ENCODE measurements at places on chromosomes 6 and 20.

GRCh38 chr20:57509665-57510237 lies 15.2 kb downstream of the CTCFL start:
- DNase-seq, result no peak

GRCh38 chr20:31638317-31638716 lies 605 bp downstream of the COX4I2 start:
- no peak for DNase-seq

DNA sequence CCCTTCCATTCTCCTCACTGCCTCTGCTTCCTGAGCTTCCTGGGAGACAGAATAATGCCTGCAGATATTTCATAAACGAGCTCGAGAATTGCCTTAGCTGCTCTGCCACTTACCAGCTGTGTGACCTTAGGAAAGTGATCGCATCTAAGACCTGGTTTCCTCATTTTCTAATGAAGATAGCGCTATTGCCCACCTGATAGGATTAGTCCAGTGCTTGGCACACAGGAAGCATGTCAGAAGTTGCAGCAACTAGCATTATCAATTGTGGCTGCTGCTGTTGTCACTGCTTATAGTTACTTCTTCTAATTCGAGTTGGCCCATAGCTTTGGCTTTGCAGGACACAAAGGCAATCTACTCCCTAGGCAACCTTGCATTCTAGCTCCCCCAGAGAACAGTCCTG lies 305.5 kb upstream of the SGK1 start:
- no peak for DNase-seq

- DNase-seq, result no peak
Observed at GRCh38 chr20:49579874-49580812, 12.2 kb upstream of the PTGIS start.

- no peak for DNase-seq
Observed at GRCh38 chr20:63737945-63738686, 1.5 kb upstream of the SLC2A4RG start.

DNA sequence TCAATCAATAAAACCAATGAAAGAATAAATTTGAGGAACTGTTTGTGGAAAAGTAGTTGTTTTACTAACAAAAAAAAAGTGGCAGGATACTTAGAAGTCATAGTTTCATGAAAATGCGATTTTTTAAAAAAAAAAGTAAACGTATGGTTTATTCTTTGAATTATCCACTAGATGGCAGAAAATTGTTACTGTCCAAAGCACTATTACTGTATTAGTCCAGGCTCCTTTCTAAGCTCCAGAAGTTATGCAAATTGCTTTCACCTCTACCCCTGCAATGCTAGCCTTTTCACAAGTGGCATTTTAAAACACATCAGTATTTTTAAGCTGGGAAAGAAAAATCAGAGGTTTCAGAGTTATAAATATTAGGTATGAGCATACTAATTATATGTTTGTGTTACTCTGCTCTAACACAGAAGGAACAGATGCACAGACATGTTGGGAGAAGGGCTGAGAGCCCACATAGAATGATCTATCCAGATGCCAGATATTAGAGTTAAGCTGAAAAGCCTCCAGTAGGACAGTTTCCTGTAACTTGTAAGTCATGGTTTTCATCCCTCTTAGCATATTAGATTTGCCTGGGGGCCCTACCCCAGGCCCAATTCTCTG lies 63.9 kb downstream of the FHL5 start:
- no peak for DNase-seq

DNA sequence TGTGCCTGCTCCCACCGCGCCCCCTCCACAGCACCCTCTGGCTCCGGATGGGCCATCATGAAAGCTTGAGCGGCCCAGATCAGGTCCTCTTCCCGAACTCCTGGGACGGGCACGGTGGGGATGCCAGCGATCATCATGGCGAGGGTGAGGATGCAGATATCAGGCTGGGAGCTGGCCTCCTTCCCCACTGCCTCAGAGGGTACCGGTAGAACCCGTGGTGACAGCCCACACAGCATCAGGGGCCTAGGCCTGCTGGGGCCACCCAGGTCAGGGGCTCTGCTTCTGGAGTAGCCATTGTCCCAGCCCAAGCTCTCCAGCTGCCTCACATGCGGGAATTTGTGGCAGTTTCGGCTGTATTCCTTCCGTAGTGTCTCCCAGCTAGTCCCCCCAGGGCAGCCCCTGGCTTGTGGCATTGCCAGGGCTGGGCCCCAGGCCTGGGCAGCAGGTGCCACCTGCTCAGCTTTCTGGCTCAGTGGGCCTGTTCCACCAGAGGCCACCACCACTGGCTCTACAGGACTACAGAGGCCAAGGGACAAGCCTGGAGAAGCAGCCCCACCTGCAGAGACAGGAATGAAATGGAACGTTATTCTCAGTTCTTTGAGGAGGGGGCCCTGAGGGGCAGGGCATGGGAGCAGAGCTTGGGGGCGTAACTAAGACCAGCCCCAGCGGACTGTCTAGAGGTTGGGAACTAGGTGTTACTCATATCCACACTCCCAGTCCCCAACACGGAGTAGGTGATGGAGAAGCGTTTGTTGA lies 654 bp downstream of the SPATA25 start:
- DNase-seq, result no peak

DNA sequence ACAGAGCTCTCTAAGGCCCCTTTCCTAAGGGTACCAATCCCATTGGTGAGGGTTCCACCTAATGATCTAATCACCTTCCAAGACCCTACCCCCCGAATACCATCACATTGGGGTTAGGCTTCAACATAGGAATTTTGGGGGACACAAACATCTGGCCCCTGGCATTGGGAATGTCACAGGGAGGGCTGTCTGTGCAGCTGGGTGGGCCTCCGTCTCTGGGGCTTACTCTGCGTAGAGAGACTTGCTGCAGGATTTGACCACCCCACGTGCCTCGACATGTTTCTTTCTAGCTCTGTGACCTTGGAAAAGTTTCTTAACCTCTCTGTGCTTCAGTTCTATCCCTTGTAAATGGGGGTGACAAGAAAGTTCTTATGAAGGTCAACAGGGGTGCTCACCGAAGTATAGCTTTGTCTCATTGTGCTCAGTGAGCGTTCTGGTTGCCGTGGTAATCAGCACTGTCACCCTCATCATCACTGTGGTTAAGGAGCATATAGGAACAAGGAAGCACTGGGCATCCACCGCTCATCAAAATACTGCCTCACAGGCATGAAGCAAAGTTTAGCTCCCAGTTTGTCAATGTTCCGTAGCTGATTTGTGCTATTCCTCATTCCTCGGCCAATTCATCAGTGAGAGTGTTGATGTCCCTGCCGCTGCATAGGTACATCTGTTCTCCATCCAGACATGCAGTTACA lies 152.8 kb downstream of the SYCP2 start:
- DNase-seq, result no peak

GRCh38 chr20:48782053-48782452 lies 45.7 kb downstream of the PREX1 start:
- no peak for DNase-seq

- peak; percentile 43 for DNase-seq
Observed at GRCh38 chr20:22312744-22313346, 271.5 kb downstream of the FOXA2 start.

GRCh38 chr6:11775791-11776409 lies 2.7 kb downstream of the ADTRP start:
- DNase-seq, result no peak

DNA sequence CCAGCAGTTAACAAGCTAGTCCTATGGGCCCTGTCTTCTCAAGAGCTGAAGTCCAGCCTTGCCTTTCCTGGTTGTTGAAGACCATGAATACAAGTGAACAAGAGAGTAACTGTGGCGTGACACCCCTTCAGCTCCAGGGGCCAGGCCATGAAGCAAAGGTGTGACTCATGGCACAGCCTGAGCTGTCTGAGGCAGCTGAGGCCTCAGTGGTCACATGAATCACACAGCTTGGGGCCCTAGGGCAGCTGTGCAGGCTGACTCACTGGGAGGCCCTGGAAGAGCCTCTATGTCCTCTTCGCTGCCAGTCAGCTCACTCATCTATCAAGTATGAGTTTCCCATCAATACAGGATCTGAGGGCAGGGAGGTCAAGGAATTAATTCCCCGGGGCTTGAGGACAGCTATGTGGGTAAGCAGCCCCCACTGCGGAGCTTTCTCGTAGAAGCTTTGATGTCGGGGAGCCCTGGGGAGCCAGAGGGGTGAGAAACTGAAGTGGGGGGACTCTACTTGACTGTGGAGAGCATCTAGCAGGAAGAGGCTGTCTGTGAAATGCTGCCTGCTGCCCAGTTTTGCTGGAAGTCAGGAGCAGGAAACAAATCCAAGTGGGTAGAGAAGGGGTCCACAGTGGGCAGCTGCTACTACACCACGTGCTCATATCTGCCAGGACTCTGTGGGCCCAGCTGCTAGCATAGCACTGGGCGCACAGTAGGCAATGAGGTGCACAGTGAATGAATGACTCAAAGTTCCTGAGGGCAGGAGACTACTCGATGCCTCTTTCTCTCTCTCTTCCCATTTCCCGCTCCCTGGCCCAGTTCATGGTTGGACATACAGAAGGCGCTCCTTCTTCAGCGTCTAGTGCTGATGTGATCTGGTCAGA lies 13.7 kb upstream of the FAM83C start:
- DNase-seq, result no peak

- no peak for DNase-seq
Observed at GRCh38 chr6:106906232-106906631, 68.3 kb downstream of the CD24 start.

- DNase-seq, result peak; percentile 51
Observed at GRCh38 chr20:63442100-63442493, 30.4 kb downstream of the KCNQ2 start.

DNA sequence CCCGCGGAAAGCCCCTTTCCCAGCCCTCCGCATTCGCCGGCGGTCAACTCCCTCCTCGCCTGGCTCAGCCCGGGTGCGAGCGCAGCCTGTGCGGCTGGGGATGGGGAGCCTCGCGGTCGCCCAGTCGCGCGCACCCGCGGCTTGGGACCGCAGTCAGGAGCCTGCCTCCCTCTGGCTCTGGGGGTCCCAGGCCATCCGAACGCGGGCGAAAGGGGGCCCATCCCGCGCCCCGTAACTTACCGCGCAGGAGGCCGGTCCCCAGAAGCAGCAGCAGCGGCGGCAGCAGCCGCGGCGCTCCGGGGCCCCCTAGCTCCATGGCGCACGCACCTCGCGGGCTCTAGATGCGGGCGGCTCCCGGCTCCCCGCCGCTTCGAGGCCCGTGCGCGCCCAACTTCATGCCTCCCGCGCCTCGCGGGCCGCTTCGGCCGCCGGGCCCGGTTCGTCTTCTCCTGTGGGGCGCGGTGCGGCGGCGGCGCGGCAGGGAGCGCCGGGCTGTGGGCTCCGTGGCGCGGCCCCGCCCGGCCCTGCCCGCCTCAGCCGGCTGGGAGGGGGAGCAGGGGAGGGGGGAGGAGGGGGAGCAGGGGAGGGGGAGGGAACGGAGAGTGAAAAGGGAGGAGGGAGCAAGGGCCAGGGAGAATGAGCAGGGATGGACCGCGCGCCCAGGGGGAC lies at the start of gene CHRNA4:
TSS of gene CHRNA4 (minus strand) at position 500 of the 669 bp plus-strand sequence. CDS start at position 316, 184 bp downstream.
- DNase-seq, result no peak

- DNase-seq, result no peak
Observed at GRCh38 chr6:161543684-161544309, 269.9 kb upstream of the AGPAT4 start.

GRCh38 chr6:169499848-169500247 lies 202.0 kb downstream of the WDR27 start:
- DNase-seq, result no peak

- DNase-seq, result no peak
Observed at GRCh38 chr6:47343600-47343999, 33.9 kb upstream of the TNFRSF21 start.
